ENCODE measurements at places on chromosomes 12 and 14.

GRCh38 chr14:92397150-92397952, 74.4 kb downstream of the SLC24A4 start:
- DNase-seq = peak; percentile 89

DNA sequence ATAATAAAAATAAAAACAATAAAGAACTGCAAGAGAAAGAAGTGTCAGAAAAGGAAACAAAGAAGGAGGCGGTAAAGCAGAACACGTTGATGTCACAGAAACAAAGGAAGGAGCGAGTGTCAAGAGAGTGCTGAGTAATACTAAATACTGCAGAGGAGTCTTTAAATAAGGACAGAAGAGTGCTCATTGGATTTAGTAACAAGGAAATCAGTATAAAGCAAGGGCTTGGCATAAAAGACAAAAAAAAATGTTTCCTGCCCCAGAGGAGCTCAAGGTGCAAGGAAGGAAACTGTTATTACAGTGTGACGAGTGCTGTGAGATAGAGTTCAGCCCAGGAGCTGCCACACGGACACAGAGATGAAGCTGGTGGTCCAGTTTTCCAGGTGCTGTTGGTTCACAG, 8.4 kb upstream of the TUBA1A start:
- DNase-seq = no peak

GRCh38 chr12:25518512-25518911, 34.6 kb downstream of the LMNTD1 start:
- DNase-seq = no peak

GRCh38 chr12:122133192-122133950, 40.6 kb downstream of the IL31 start:
- no peak for DNase-seq

DNA sequence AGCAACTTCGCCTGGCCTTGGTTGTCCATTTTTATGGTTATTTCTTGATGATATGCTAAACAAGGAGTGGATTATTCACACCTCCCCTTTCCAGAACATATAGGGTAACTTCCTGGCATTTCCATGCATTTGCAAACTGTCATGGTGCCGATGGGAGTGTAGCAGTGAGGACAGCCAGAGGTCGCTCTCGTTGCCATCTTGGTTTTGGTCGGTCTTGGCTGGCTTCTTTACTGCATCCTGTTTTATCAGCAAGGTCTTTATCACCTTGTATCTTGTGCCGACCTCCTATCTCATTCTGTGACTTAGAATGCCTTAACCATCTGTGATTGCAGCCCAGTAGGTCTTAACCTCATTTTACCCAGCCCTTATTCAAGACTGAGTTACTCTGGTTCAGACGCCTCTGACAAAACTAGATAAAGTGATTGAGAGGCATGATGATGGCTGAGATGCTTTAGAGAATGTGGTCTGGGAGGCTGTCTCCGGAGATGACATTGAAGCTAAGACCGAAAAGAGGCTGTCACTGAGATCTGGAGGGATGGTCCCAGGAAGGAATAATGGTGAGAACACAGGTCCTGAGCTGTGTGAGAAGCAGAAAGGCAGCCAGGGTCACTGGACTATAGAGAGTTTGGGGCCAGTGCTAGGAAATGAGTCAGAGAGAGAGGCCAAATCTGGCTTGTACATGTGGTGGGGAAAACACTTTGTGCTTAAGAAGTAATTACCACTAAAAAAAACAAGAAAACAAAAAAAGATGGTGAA, 2.9 kb downstream of the GLT1D1 start:
- no peak for DNase-seq

DNA sequence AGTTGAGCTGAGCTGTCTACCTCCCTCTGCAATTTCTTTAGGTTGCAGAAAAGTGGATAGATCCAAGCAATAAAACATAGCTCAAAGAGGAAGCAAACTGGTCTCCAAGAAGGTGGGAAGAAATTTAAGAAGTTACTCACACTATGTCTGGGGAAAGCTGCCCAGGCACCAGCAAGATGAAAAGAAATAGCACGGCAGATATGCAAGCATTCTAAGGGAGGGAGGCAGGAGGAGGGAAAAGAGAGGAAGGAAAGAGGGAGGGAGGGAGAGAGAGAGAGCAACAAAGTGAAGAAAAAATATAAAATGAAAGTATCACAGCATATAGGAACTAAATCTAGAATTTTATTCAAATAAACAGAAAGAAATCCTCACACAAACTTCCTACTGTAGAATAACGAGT, 240.7 kb downstream of the APAF1 start:
- DNase-seq = no peak

DNA sequence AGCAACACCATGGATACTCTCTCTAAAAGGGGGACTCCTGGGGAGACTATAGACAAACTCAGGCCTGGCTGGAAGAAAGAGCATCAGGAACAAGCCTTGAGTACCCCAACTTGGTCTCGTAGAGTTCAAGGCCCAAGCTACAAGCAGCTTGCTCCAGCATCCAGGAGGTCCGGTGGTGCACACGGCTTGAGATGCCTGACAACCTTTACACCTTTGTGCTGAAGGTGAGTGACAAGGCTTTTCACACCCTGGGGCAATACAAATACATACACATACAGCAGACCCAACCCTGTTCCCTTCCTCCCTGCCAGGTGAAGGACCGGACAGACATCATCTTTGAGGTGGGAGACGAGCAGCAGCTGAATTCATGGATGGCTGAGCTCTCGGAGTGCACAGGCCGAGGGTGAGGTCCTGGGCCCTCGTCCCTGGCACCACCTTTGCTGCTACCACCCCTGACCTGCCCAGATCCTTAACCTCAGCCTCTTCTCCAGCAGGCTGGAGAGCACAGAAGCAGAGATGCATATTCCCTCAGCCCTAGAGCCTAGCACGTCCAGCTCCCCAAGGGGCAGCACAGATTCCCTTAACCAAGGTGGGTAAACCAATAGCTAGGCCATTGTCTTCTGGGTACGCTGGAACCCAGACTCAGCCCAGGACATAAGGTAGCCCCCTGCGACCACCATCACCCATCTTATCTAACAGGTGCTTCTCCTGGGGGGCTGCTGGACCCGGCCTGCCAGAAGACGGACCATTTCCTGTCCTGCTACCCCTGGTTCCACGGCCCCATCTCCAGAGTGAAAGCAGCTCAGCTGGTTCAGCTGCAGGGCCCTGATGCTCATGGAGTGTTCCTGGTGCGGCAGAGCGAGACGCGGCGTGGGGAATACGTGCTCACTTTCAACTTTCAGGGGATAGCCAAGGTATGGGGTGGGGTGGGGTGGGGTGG, 41.2 kb downstream of the SH2B3 start:
- no peak for DNase-seq

DNA sequence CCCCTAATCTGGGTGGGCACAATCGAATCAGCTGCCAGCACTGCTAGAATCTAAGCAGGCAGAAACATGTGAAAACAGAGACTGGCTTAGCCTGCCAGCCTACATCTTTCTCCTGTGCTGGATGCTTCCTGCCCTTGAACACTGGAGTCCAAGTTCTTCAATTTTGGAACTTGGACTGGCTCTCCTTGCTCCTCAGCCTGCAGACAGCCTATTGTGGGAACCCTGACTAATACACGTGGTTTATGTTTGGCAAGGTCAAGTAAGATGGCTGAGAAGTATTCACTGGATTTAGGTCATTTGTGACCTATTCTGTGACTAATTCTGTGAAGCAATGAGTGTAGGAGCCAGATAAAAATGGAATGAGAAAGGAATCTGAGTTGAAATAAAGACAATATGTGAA, 11.0 kb downstream of the GPR135 start:
- no peak for DNase-seq

- DNase-seq = no peak
These were observed 2.3 kb downstream of the TMEM116 start for GRCh38 chr12:112010415-112011344.

- no peak for DNase-seq
These were observed 38.6 kb downstream of the FBXO34 start for GRCh38 chr14:55309761-55310365.

DNA sequence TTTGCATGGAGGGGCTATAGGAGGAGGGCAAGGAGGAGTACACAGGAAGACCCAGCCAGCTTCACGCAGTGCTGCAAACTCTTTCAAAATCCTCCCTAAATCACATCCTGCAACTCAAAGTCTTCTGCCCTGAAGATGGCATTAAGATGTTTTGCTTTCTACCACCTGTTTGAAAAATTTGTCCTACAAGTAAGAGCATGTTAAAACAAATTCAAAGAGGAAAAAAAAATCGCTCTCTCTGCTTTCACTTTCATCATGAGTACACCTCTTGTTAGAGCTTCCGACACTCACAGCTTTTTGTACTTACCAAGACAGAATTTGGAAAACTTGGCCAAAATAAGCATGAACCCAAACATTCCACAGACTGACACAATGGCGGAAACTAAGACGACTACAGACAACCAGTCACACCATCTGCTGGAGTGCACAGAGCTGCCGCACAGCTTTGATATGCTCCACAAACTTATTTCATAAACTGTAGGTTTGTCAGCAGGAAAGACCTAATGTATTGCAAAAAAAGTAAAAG, 21.3 kb downstream of the GCH1 start:
- DNase-seq = no peak

GRCh38 chr14:77579065-77579464, 37.4 kb downstream of the SPTLC2 start:
- no peak for DNase-seq

DNA sequence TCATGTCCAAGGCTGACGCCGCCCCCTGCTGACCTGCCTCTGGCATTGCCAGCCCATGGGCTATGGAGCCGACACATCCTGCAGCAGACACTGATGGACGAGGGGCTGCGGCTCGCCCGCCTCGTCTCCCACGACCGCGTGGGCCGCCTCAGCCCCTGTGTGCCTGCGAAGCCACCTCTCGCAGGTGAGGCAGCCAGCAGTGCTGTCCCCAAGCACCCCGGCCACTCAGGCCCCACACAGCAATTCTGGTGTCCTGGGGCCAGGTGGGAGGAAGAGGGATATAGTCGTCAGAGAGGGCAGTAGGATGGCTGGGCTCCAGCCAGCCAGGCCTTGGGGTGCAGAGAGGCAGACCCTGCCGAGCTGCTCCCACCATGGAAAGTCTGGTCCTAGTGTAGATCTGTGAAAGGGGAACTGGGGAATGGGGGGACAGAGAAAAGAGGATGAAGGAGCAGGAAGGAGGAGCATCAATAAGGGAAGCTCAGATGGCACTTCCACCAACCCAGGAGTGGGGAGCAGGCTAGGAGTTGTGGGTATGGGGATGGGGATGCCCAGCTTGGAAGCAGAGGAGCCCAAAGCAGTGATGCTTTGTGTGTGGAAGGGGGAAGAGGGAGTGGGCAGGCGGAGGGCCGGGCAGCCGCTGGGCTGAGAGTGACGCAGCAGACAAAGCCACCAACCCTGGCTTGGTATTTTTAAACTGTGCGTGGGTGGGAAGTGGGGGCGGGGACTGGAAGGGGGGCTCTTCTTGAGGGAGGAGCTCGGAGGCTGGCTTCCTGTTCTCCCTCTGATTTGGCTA, 4.7 kb downstream of the NAB2 start:
- DNase-seq = no peak

GRCh38 chr12:42574851-42575266, 14.7 kb downstream of the PRICKLE1 start:
- DNase-seq = no peak

DNA sequence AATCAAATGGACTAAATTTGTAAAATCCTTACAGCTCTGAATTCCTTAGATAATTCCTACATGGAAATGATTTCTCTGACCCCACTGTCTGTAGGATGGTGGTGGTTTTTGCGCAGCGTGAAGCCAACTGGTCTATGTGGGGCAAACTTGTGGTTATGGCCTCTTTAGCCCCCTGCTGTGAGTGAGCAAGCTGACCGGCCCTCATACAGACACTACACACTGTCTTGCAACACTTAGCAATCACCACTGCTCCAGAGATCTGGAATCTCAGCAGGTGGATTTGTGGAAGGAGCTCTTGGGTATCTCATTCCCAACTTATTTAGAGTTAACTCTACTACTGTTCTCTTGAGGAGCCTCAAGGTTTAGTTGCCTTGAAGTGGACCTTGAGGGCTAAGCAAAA, 70.2 kb downstream of the SCN8A start:
- DNase-seq = no peak

- DNase-seq = no peak
These were observed 2.2 kb downstream of the TMEM106C start for GRCh38 chr12:47965581-47965980.

- no peak for DNase-seq
These were observed 158.2 kb downstream of the CAND1 start for GRCh38 chr12:67427336-67427735.

GRCh38 chr14:52443506-52443905, 108.8 kb downstream of the TXNDC16 start:
- no peak for DNase-seq

DNA sequence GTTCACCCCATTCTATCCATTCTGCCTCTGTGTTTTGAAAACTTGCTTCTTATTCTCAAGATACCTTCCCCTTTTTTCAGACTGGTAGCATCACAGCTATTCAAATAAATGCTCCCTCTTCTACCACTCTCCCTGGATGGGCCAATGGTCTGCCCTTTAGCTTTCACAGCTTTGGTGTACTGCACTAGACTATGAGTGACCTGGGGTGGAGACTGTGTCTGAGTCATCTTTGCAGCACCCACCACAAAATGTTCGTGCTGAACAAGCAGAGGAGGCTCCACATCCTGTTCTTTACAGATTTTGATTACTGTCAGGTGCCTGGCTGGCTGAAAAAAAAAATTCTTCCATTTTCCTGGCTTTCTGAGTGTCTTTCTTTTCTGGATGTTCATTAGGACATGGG, 1104.1 kb upstream of the TMEM132C start:
- DNase-seq = peak; percentile 33

GRCh38 chr14:83541147-83541546, 1988.8 kb upstream of the FLRT2 start:
- DNase-seq = no peak

GRCh38 chr14:44029933-44030332, 477.1 kb downstream of the FSCB start:
- DNase-seq = no peak

DNA sequence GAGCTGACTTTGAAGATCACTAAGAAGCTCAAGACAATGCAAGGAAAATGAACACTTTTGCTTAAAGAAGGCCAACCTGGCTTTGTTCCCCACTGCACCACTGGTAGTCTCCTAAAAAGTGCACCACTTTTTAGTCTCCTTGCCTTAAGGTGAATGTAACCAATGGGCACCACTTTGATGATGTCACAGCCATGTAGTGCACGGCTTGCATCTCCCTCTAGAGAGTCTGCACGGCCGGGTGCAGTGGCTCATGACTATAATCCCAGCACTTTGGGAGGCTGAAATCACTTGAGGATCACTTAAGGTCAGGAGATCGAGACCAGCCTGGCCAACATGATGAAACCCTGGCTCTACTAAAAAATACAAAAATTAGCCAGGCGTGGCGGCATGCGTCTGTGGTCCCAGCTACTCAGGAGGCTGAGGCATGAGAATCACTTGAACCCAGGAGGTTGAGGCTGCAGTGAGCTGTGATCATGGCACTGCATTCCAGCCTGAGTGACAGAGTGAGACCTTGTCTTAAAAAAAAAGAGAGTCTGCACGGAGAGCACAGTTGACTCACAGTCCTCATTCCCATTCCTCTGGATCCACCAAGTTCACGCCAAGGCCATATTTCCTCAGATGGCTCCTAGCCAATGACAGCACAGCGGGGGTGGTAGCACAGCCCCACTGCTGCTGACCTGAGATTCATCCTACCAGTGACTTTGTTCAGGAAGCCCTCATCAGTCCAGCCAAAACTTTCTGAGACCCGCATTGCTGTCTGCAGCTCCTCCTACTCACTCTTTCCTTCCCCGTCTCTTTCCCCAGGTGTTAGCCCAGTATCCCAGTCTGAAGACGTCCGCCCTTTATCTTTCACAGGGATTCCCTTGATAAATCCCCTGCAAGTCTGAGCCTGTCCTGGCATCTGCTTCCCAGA, 16.5 kb upstream of the IFT81 start:
- no peak for DNase-seq
